ENCODE measurements at places on chromosomes 5 and 9.

DNA sequence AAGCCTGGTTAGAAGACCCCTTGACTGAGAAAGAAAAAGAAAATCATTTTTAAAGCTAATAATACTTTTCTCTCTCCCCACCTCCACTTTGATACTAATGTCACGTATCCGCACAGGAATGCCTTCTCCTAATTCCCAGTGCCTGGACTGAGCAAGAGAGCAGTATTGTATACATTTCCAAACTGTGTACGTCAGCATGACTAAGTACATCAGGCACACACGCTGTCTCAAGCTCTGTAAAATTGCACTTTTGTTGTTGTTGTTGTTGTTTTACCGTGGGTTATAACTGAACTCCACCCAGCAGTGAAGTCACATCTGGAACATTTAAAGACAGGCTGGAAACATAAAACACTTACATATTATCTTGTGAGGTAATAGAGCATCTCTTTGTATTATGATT, 407.6 kb downstream of the DNAH5 start:
- DNase-seq = no peak

DNA sequence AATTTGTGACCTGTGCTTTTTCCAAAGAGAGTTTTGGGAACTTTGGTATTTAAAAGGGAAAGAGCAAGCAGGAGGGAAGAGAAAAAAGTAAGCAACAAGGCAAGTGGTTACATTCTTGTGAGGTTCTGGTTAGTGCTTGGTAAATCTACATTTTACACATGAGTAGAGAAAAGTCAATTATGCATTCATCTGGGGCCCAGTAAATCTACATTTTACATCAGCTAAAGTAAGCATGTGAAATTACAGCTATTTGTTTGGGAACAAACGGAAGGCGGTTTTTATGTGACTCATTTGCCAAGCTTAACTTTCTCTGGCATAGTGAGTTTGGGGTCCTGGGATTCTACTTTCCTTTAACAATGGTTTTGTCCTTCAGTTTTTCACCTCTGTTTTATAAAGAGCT, 102.2 kb downstream of the SNX18 start:
- DNase-seq = no peak

GRCh38 chr9:87445646-87446045, 52.0 kb upstream of the DAPK1 start:
- no peak for DNase-seq

- no peak for DNase-seq
Measured at GRCh38 chr5:62000646-62001045, 305.4 kb upstream of the KIF2A start.

DNA sequence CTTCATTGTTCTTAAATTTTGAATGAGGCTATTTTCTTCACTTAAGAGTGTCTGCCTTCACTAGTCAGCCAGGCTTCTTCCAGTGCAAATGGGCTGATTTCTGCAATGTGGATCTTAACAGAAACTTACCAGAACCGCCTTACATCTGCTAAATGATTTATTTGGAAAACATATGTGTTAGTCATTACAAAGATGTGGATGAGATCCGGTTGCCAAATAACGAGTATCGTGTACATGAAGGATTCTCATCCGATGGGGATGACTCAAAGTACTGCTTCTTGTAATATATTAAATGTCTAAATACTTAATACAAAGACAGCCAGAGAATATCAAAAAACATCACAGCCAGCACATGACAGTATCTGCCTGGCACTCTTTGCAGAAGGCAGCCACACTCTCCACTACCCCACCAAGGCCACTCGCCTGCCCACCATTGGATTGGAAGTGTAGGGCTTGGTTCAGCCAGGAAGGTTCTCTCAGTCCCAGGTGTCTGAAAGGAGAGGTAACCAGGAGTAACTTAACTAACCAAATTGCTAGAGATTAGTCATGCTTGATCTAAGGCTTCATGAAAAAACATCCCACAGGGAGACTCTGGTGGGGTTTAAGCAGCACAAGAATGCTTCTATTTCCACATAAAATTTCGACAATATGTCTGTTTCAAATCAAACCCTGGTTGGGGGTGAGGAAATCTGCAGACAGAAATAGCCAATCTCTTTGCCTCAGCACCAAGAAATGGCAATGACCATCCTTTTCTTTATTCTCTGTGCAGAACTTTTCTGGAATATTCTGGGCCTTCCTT, 174.8 kb downstream of the GADD45G start:
- no peak for DNase-seq

- DNase-seq = no peak
Measured at GRCh38 chr5:173298213-173298926, 29.8 kb downstream of the STC2 start.

GRCh38 chr5:96278981-96279380, 154.1 kb downstream of the PCSK1 start:
- DNase-seq = no peak

GRCh38 chr9:89432986-89433530, 64.9 kb downstream of the SEMA4D start:
- no peak for DNase-seq

DNA sequence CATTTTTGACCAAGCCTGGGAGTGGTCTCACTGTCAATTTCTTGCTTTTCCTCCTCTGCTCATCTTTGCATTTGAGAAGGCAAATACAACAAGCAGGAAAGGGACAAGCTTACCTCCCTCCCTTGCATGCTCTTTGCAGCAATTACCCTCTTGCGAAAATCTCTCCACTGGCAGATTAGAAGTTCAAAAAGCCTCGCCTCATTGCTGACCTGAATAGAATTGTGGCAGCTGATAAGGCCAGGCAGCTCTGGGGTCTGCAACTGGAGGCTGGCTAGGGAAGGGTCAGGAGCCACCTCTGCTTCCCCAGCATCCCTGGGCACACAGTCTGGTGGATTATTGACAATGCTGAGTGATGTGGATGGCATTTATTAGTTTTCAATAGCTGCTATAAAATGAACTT, 362.3 kb upstream of the KIF2A start:
- no peak for DNase-seq

- no peak for DNase-seq
Measured at GRCh38 chr9:2798423-2798822, 45.5 kb downstream of the PUM3 start.

DNA sequence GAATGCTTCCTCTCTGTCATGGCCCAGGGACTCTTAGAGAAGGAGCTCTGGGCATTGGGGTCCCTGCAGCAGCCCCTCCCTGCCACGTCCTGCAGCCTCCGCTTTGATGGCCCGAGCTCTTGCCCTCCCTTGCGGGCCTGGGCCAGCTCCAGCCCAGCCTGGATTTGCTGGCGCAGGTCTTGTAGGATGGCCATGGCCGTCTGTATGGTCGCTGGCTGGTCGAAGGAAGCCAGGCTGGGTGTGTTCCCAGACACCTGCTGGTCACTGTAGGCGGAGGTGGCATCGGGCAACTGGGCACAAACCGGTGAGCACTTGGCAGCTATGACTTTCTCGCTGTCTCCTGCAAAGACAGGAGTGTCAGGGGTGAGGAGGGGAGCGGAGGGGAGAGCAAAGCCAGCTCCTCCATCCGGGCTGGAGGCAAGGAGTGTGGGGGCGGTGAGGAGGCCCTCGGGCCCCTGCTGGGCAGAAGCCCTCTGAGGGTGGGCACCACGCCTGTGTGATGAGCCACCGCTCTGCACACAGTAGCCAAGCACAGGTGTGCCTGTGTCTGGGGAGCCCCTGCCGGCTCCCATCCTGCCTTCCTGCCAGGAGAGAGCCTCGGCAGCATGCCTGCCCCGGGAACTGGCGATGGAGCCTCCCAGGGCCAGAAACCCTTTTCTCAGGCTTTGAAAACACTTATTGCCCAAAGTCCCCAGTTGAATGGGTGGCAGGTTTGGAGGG, 12.4 kb downstream of the CCDC187 start:
- no peak for DNase-seq

DNA sequence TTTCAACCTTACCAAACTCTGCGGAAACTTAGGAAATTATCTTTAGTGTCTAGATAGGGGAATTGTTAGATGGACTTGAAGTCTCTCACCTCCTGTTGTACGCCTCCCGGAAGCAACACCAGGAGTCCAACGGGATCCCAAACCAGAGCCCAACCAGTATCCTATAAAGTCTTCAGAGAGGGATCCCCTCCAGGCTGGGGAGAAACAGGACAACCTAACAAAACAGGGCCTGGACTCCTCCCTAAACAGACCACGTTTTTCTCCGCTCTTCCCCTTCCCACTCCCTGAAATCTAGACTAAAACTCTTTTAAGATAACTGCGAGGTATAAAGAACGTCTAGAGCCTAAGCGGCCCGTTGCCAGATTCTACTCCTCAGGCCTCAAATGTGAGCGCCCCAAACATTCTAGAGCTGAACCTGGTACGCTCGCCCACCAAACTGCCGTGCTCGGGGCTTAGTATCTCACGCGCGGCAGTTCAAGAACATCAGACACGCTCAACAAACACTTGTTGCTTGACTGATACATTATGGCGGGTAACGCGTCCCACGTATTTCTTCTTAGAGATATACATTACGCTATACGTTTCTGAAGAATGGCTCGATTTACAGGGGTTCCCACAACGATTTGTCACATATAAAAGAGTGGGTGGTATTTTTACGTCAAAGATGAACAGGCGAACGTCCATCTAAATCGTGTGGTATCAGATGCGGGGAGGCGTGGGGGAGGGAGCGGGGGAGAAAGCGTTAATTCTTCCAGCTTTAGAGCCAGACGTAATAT, 663 bp upstream of the SMIM27 start:
- DNase-seq = peak; percentile 3

DNA sequence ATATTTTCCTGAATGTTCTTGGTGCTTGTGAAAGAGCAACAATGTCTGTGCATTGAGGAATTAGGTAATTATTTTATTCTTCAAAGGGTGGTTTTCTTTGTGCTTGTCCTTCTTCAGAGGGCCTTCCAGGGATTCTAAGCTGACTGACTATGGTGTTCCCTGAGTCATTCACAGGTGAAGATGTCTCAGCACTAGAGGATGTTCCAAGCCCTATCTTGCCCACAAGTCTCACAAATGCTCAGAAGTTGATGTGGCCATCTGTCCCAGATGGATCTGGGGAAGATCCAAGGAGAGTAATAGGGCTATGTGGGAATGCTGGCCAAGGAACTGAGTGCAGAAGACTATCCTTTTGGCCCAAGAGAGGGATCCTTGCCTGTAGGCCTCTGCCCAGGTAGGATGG, 120.9 kb downstream of the ADAMTSL1 start:
- DNase-seq = no peak
